Astrocyte of the spinal cord (primary cell): ENCODE measurements at places on chromosomes 7 and 10.

DNA sequence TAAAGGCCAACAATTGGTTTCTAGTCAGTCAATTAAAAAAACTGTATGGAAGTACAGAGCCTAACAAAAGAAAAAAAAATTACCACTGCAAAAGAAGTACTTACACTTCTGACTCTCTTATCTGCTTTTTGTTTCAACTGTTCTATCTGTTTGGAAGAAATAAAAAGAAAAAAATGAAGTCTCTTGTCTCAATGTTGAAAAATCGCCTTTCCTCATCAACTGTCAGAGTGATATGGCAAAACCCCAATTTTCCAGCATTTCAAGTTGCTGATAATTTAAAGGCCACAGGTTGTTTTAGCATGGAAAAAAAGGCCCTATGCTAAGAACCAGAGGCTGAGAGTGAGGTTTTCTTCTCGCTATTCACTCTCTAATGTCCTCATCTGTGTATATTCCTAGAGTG, 13.6 kb downstream of the ZDHHC6 start:
- no peak for DNase-seq

GRCh38 chr10:132229834-132230556, 43.2 kb downstream of the DPYSL4 start:
- no peak for DNase-seq

GRCh38 chr7:7051206-7051877, 131.0 kb upstream of the C1GALT1 start:
- DNase-seq, result no peak

DNA sequence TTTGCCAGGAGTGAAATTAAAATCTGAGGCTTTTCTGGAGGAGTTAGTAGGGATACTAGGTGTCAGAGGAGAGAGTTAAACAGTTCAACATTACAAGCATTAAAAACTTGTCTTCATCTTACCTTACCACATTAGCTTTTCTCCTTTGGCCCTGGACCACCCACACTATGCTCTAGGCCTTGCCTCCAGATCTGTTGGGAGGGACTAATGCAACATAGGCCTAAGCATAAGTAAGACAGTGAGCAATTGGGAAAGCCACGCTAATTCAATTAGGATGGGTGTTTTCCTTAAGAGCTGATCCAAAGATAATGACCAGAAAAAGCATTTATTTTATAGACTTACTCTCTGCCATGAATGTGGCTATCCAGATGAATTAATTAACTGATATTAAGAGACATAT, 158.9 kb downstream of the ELMO1 start:
- no peak for DNase-seq

- no peak for DNase-seq
These were observed 46.7 kb downstream of the ZFAND4 start for GRCh38 chr10:45625879-45626278.

GRCh38 chr7:125316466-125316865, 386.8 kb upstream of the POT1 start:
- no peak for DNase-seq

- DNase-seq, result no peak
These were observed 6.3 kb downstream of the RINT1 start for GRCh38 chr7:105538339-105538738.

- no peak for DNase-seq
These were observed 158.0 kb downstream of the KCND2 start for GRCh38 chr7:120431016-120431415.

- no peak for DNase-seq
These were observed 65.6 kb downstream of the POM121L12 start for GRCh38 chr7:53101026-53101425.

DNA sequence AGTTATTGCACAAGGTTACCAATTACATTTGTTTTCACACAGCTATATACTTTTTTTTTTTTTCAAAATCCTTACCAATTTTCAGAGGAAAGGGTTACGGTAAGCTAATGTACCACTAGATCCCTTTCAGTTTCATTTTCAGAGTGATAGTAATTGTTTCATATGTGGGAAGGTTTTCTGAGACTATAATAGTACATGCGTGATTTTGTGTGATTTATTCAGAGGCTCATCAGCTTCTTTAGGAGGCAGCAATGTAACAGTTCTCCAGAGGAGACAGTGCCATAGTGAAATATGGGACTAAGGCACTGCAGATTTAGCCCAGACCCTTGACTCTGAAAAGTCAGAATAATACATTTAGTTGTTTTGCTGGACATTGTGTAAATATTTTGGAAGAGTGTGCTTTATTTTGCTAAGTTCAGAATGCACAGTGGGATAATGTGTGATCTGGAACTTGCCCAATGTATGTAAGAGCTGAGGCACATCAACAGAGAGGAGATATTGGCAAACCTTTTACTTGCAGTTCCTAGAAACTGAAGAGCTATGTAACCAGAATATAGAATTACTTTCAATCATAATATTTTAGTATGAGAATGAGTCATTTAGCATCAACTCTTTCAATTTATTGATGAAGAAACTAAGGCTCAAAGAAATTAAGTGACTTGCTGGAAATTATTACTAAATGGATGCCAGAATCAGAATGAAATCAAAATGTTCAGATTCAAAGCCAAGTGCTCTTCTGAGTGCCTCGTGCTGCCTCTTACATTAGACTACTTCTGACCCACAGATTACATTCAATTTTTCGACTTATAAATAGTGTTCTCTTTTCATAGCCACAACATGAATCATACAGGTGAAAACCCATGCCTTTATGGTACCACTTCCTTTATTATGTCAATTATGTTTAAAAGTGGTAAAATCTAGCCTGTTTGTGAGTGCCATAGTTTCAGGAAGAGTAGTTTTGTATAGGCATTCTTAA, 207.7 kb upstream of the TEX47 start:
- peak; percentile 31 for DNase-seq

DNA sequence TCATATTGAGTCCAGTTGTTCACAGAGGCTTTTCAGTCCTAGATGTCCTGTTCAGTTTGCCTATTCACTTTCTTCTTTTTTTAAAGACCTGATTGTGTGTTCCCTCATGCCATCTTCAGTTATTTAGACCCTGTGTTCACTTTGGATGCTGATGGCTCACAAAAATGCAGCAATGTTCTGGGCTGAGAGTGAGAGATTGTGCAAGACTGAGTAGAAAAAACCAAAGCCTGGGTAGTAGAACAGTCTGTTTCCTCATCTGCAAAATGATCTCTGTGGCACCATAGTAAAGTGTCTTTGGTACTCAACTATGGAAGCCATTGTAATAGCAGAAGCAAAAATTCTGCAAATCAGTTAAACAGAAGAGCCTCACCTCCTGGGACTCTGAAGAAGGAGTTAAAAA, 43.2 kb downstream of the AKR1B1 start:
- no peak for DNase-seq

GRCh38 chr10:114402871-114403540, 1.3 kb downstream of the AFAP1L2 start:
- DNase-seq, result no peak

DNA sequence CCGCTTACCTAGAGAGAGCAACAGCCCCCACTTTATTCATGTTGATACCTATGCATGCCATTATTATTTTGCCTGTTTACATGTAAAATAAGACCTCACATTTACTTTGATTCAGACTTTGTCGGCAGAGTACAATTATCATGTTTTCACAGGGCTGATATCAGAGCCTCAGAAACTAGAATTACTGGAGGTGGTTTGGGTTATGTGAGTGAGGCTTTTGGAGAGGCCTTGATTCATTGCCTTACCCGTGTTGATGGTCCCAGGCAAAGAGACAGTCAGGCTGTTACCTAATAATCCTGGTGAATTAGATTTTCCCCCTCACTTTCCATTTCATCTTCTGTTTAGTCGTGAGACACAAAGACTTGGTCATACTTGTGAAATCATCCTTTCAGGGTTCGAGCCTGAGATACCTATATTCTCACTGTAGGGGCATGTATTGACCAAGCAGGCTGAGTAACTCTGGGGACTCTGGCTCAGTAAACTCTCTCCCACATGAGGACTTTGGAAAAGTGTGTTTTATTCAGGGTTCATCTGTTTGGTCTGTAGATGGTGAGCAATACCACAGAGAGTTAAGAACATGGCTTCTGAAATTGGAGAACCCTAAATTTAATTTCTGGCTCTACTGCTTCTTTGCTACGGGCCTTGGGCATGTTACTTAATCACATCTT, 150.9 kb downstream of the CELF2 start:
- DNase-seq, result no peak

- DNase-seq, result peak; percentile 79
These were observed 44.2 kb downstream of the PDLIM1 start for GRCh38 chr10:95246582-95247051.

GRCh38 chr7:132359743-132360142, 216.5 kb downstream of the PLXNA4 start:
- no peak for DNase-seq

DNA sequence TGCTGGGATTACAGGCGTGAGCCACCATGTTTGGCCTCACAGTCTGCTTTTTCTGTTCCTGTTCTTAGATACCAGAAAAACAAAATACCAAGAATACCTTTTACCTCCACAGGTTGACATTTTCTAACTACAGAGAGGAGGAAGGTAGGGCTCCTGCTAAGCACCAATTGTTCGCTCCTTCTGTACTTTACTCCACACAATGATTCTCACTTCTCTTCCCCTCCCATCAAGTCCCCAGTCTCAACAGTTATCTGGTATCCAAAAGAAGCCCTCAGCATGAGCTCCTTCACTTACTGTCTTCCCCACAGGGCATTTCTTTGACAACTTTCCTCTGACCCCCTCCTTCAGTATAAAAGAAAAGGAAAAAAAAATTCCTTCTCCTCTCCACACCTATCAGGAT, 47.7 kb upstream of the ZNF800 start:
- no peak for DNase-seq

- DNase-seq, result no peak
These were observed 55.7 kb downstream of the HSPA12A start for GRCh38 chr10:116686632-116687031.

- no peak for DNase-seq
These were observed 36.9 kb downstream of the PTPRZ1 start for GRCh38 chr7:121909716-121910345.

GRCh38 chr7:2719007-2719406, 31.0 kb downstream of the AMZ1 start:
- no peak for DNase-seq
